ENCODE measurements at places on chromosomes 16 and 17.

DNA sequence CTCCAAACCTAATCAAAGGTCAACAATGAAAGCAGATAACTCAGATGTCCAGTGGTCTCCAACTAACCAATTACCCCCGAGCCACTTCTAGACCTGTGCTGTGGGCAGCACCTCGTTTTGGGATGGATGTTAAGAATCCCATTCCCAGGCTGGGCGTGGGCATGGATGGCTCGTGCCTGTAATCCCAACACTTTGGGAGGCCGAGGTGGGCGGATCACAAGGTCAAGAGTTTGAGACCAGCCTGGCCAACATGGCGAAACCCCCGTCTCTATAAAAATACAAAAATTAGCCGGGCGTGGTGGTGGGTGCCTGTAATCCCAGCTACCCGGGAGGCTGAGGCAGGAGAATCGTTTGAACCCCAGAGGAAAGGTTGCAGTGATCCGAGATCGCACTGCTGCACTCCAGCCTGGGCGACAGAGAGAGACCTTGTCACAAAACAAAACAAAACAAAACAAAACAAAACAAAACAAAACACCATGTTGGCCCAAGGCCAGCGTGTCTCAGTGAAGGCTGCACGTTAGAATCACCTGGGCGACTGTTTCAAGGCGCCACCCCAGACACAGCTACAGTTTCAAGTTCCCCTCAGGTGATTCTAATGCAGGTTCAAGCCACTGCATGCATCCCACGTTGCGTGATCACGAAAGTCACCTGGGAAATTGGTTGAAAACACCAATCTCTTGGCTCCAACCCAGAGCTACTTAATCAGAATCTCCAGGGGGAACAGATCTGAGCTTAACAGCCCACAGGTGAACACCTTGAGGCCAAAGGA is 21.3 kb downstream of the COX4I1 start:
- no peak for DNase-seq

GRCh38 chr17:67479148-67479547 is 102.1 kb downstream of the PITPNC1 start:
- DNase-seq: no peak

DNA sequence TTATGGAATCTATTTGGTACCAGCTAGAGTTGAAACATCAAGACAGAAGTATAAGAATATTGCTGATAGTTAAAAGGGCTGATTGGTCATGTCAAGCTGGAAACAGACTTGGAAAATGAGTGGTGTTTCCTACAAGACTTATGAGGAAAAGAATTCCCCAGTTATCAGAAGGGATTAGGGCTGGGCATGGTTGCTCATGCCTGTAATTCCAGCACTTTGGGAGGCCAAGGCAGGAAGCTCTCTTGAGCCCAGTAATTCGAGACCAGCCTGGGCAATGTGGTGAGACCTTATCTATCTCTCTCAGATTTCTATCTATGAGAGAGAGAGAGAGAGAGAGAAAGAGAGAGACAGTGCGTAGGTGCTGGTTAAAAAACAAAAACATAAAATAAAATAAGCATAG is 139.5 kb upstream of the PMFBP1 start:
- DNase-seq: no peak

DNA sequence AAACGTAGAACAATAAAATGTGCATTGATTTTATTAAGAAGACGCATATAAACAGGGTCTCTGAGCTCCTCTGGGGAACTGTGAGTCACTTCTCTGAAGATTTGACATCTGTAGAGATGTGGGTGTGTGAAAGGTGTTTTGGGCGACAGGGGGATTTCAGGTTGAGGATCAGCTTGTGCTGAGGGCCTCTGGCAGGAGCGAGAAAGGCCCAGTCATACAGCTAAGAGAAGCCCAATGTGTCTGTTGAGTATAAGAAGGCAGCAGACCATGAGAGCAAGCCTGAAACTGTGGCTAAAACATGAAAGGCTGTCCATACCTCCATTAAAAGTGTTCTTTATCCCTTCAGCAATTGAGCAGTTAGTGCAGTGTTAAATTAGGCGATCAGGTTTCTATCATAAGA is 406.5 kb upstream of the MON1B start:
- DNase-seq: no peak

DNA sequence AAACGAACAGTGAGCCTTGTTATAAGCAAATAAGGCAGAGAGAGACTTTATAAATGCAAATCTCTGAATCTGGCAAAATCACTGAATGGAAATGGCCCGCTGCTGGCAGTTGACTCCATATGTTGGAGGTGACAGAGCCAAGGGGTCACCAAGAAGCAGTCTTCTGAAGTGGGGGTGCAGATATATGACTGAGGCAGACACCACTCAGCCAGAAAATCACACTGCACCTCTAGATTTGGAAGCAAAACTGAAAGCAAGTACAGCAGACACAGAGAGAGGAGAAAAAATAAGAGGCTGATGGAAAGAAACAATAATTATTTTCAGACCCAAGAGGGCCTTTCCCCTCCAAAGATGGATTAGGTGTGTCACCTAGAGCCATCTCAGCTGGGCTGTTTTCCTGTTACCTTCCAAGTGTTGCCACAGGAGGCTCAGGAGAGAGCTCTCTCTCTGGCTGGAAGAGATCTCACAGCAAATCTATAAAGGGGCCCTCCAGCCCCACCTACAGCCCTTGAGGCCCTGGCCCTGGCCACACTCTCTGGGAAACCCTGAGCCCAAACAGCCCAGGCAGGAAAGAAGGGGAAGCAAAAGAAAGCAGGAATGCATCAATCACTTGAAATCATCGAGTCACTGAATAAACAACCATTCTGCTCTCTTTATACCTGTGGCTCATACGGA is 585.1 kb upstream of the PSMD7 start:
- no peak for DNase-seq

DNA sequence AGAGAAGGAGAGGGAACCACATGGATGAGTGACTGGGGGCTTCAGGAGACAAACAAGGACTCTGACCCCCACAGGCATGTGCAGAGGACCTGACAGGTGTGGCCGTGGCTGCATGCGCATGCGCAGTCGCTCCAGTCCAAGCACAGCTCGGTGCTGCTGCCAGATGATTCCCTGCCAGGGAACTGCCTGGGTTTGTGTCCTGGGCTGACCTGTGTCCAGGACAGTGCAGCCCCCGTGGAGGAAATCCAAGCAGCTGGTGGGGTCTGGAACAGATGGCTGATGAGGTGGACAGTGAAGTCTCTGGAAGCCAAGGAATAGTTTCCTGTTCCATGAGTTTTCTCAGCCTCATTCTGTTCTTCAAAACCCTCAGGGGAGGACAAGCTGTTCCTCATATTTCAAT is 27.3 kb downstream of the LASP1 start:
- DNase-seq: no peak

- no peak for DNase-seq
Measured at GRCh38 chr16:50537533-50538290, 10.5 kb upstream of the NKD1 start.

- DNase-seq: no peak
Measured at GRCh38 chr17:17342242-17342945, 39.2 kb downstream of the NT5M start.

DNA sequence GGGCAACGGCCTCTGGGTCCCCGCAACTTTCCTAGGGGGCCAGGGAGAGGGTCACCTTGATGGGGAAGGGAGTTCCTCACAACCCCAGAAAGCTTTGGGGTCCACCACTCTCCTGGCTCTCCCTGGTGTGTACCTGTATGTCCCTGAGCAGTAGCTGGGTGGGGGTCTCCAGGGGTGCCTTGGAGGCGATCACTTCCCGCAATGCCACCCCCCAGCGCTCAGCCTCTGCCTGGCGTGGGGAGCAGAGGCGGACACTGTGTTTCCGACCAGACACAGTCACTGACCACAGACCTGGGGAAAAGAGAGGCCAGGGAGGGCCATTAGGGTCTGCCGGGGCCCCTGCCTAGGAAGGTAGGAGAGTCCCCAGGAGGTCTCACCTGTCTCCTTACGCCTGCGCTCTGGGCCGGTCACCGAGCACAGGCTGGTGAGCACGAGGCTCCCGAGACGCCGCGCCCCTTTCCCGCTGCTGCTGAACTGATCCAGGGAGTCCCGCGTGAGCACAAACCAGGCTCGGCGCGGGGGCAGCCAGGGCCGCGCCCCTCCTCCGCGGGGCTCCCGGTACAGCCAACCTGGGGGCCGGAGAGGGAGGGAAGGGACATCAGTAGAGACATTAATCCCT is 3.4 kb downstream of the PLEKHH3 start:
- no peak for DNase-seq

DNA sequence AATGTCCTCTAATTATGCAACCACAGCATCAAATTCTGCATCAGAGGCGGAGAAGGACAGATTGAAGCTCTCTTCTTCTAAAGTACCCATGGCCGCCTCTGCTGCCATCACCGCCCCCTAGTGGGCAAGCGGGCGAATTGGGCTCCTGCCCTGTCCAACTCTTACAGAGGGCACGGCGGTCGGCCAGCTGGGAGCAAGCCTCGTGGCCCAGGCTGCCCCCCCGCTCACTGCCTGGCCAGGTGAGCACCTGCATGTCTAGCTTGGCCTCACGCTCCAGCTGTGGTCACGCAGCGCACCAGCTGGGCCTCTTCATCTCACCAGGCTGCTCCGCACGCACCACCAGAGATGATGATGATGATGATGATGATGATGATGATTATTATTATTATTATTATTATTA is 146.1 kb upstream of the TOM1L1 start:
- DNase-seq: no peak

GRCh38 chr16:46836534-46837530 is 5.9 kb upstream of the C16orf87 start:
- DNase-seq: no peak

GRCh38 chr17:50289991-50290702 is 15.9 kb downstream of the TMEM92 start:
- no peak for DNase-seq

DNA sequence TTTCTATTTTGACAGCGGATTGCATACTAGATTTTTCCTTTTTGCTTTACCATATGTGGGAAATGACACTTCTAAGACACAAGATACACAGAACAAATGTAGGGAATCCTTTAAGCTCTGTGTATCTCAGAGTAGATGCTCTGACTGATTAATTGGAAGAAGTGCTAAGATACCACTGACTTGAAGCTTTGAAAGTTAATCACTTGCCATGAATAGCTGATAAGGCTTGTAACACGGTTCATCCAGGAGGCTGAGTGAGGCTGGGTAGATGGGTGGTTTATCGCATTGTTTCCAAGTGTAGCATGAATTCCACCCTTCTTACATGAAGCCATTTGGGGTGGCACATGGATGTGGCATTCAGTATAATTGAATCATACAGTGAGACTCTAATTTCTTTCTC is 654.1 kb upstream of the RBFOX1 start:
- no peak for DNase-seq

DNA sequence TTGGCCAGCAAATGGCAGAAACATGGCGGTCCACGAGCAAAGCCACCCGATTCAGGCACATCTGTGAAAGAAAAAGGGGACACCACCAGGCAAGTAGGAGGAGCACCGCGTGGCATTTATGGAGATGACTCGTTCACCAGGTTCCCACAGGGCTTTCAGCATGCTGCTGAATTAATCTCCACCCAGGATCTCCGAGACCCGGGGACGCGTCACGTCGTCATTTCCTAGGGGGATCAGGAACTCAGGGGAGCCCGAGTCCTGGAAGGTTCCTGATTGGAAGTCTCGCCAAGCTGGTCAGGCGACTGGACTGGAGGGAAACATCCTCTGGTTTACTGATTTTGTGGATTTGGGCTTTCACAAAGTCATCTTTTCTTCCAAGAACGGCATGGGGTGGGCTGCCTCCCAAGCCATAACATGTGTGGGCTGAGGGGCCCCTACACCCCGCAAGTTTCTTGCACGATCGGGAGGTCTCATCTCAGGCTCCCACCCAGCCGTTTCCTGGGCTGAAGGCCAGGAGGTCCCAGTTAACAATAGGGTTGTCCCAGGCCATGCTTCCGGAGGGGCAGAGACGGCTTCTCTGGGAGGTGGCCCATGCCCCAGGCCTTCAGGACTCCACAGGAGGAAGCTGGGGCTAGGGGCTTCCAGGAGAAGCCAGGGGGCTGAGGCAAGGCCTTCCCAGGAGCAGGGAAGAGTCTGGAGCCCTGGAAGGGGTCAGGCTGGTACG is 645 bp downstream of the DNAH17 start:
- DNase-seq: no peak

DNA sequence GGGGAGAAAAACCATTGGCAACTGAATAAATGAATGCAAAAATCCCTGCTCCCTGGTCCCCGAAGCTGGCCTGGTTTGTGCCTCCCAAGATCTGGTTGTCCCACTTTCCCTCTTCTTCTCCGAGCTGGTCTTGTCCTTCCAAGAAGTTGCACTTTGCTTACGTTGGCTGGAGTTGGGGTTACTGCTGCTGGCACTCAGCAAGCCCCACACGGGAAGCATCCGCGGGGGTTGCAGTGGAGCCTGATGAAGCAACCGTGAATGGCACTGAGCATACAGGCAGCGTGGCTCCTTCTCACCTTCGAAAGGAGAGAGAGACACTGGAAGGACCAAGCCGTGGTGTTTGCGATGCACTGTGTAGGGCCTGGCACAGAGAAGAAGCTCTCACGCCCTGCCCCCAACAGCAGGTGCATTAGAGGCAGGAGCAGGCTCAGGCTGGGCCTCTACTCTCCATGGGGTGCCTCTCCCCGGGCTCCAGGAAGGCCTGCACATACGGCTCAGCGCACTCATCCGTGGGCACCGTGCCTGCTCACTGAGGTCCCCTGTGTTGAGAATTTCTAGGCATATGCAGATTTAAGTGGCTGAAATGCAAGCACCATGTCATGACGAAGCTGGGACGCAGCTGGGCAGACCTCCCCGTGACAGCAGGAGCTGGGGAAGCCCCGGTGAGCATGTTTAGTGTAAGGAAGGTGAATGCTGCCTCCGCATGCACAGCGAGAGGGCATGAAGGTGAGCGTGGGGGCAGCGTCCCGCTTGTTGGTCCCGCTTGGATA is 12.1 kb downstream of the CA5A start:
- no peak for DNase-seq

DNA sequence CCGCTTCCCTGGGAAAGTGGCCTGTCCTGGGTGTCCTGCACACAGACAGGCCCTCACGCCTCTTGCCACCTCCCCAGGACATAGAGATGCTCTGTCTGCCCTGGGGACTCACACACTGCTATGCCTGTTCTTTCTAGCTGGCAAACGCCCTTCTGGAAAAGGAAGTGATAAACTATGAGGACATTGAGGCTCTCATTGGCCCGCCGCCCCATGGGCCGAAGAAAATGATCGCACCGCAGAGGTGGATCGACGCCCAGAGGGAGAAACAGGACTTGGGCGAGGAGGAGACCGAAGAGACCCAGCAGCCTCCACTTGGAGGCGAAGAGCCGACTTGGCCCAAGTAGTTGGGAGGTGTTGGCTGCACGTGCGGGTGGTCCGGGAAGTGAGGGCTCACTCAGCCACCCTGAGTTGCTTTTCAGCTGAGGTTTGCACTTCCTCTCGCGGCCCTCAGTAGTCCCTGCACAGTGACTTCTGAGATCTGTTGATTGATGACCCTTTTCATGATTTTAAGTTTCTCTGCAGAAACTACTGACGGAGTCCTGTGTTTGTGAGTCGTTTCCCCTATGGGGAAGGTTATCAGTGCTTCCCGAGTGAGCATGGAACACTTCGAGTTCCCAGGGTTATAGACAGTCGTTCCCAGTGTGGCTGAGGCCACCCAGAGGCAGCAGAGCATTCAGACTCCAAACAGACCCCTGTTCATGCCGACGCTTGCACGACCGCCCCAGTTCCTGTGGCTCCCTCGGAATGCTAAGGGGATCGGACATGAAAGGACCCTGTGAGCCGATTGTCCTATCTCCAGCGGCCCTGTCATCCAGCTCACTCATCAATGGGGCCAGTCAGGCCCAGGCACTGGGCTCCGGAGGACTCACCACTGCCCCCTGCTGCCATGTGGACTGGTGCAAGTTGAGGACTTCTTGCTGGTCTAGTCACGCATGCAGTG is 3.5 kb upstream of the RPL13 start:
- peak; percentile 76 for DNase-seq

GRCh38 chr16:8962393-8963009 is 1.2 kb downstream of the USP7 start:
- DNase-seq: peak; percentile 22

GRCh38 chr16:30355954-30356308 is 823 bp upstream of the CD2BP2 start:
- no peak for DNase-seq

Data from activated gamma-delta T cell treated with anti-CD3 and anti-CD28 coated beads, Interleukin-2, amount 50 U/mL, for 16 hours (primary cell).